ENCODE measurements at places on chromosomes 6 and 20. TPM values are rescaled to one million over a fixed set of nuclear protein-coding genes. Genes with fewer than 3 reads are reported as not detected.

The ZSCAN31 gene
- 3.9 TPM for polyA plus RNA-seq

The HLA-G gene
- polyA plus RNA-seq, result not detected

The SIGLEC1 gene
- 4.2 TPM for polyA plus RNA-seq

The TAP1 gene
- 20.1 TPM for polyA plus RNA-seq

The THEMIS gene
- polyA plus RNA-seq, result not detected

The SLC17A1 gene
- polyA plus RNA-seq, result not detected

The SLC17A3 gene
- not detected for polyA plus RNA-seq

The PIGU gene
- polyA plus RNA-seq, result 18.9 TPM

The C6orf58 gene
- polyA plus RNA-seq, result not detected

The SLC22A2 gene
- 0.05 TPM for polyA plus RNA-seq
